Activated T-cell treated with anti-CD3 and anti-CD28 coated beads for 1 hour (primary cell): ENCODE measurements at places on chromosomes 13 and 19.

DNA sequence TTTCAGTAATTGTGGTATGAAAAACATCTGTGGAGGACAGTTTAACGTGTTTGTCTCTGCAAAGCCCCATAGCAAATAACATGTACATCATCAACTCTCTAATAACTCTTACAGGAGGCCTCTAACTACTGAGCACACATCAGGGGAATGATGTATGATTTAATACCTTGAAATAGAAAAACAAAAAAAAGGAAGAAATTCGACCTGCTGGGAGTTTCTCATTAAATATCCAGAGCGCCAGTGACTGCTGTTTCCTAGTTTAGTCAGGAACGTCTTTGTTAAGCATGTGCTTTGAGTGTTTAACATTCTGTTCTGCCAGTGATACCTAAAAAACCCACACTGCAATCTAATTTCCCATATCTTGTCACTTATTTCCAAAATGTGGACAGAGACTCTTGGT is 235.4 kb downstream of the PCDH20 start:
- no peak for DNase-seq

GRCh38 chr13:48302871-48303358 is 636 bp upstream of the RB1 start:
- DNase-seq, result no peak

DNA sequence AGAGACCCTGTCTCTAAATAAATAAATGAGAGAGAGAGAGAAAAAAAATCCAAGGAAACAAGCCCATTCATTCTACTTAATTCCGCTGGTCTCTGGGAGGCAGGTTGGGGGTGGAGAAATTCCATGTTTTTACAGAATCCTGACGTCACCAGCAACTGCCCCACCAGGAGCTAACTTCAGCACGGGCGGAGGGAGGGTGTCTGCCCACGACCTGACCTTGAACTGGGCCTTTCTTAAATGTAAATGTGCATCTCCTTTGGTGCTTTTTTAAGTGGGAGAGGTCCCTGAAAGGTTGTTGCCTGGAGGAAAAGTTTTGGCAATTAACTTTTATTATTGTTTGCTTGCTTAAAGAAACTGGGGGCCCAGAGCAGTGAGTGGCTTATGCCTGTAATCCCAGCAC is 15.5 kb downstream of the KLF2 start:
- no peak for DNase-seq

GRCh38 chr13:83980331-83980730 is 98.1 kb upstream of the SLITRK1 start:
- no peak for DNase-seq

DNA sequence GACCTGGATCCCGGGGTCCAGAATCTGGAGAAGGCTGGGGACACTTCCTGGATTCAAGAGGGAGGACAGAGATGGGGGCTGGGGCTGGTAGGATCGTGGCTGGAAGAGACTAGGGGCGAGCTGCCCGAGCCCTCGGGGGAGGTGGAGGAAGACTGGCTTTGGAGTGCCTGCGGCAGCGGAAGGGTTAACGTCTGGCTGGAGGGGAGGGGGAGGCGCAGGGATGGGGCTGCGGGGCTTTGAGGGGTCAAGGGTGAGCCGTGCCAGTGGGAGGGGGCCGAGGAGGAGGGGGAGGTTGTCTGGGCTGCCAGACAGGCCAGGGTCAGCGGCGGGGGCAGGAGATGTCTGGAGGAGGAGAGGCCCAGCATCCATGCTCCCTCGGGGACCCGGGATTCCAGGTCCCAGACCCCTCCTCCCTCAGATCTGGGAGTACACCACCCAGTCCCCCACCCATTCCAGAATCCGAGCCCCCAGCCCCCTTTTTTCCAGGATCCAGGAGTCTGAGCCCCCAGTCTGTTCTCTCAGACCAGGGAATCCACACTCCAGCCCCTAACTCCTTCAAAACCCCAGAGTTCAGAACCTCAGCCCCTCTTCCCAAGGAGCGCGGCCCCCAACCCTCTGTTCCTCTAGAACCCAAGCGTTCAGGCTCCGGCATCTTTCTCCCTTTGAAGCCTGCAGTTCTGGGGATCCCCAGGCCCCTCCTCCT is 3.2 kb upstream of the SPACA6 start:
- no peak for DNase-seq

DNA sequence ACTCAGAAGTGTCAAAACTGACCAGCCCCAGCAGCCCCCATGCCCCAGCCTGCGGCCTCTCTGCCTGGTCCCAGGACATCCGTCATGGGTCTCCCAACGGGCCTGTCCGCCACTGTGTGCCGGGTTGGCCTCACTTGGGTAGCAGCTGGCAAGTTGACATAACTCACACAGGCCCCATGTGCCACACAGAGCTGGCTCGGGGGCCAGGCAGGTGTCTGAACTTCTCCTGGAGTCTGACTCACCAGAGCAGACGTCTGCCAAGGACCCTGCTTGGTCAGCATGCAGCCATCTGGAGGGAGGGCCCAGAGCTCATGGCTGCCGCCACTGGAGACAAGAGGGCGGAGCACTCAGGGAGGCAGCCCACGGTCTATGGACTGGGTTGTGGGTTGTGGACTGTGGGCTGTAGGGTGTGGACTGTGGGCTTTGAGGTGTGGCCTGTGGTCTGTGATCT is 32.0 kb upstream of the TMEM255B start:
- no peak for DNase-seq

- DNase-seq, result no peak
Observed at GRCh38 chr19:40367577-40368434, 19.3 kb downstream of the PLD3 start.

DNA sequence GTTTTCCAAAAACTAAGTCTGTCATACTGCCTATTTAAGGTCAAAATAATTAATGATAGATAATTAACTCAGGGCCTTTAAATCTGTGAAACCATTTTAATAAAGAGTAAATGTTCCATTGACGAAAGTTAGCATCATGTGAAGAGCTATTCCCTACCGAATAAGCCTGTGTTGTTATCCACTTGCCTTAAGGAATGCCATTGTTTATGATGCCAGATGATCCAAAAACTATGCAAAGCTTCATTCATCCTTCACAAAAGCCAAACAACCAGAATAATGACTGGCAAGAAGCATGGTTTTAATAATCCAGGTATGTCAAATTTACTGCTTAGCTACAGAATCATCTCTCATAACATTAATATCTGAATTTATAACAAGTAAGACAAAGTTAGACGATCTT is 6.5 kb upstream of the GPC6 start:
- DNase-seq, result no peak

GRCh38 chr13:95275322-95276036 is 25.8 kb downstream of the ABCC4 start:
- no peak for DNase-seq
